Anterior cingulate cortex (tissue), 58 donors: ENCODE measurements at places on chromosomes 12 and 14.

DNA sequence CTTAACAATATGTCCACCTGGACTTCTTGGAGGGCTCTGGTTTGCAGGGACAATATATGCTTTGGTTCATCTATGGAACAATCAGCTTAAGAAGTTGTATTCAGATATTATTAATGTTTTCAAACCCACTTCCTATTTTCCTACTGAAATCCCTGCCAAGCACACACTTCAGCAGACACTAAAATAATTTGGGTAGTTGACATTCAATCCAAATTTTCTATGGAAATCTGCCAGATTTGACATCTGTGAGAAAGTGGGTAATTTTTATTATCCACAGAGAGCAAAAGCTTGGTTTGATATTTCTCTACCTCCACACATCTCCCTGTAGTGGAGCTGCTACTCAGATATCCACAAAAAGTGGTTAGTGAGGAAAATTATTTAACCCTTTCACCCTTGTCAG, 378.8 kb upstream of the SOX5 start:
- DNase-seq = no peak

DNA sequence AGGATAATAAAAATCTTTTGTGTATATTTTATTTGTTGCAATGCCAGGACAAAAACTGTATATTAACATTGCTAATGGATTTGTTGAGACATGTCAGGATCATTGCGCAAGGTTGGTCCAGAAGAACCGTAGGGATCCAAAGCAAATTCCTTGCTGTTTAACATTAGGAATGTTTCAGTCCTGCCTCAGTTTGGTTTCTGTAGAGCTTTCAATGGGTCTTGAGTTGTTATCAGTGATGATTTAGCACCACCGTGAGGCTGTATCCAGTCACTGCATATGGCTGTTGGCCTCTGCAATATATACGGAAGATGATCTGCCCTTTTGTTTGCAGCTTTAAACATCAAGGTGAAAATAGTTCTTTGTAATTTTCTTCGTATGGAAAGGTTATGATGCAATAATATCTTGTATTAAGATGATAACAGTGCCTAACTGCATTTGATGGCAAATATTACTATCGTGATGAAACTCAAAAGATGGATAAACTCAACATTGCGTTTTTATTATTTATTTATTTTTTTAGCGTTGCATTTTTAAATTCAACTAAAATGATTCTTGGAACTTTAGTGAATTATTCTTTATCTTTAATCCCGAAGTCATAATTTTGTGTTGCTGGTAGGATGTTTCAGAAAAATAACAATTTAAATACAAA, 231.2 kb downstream of the AKAP6 start:
- DNase-seq = peak; percentile 23

GRCh38 chr12:112950701-112951100, 12.4 kb downstream of the OAS3 start:
- DNase-seq = no peak

DNA sequence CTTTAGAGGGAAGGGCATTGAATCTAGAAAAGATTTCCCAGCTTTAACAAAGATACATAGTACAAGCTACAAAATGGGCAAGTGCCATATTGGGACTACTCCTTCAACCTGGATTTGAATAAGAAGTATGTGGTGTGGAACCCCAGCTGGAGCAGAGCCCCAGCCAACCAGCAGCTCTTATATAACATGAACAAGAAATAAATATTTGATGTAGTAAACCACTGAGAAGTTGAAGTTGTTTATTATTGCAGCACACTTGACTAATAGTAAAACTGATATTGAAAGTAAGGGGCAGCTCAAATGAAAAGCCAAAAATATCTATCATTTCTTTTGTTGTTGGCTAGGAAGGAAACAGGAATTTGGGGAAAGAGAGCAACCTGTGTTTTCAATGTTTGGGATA, 701.8 kb downstream of the TMTC2 start:
- DNase-seq = no peak

GRCh38 chr12:9064815-9065606, 50.7 kb downstream of the A2M start:
- DNase-seq = peak; percentile 58

DNA sequence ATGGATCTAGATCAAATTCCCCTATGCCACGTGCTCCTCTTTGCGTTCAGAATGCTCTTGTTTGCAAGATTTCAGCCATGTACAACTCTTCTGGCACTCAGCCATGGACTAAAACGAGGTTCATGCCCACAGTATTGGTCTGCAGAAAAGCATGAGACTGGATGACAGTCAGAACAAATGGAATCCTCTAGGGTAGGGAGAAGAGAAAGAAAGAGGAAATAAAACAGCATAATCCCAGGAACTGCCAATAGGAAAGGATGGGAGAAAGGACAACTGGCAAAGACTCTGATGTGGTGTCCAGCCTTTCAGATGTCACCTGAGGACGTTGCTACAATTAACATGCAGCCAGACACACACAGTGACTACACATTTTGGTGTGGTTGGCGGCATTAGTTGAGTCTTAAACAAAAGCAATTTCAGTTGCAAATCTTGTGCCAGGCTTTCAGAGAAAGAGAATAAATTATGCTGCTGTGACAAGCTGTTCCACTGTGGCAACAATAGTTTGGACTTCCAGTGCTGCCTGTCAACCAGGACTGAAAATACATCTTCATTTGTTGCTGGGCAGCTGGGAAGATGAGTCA, 338.0 kb downstream of the RGS6 start:
- DNase-seq = no peak

DNA sequence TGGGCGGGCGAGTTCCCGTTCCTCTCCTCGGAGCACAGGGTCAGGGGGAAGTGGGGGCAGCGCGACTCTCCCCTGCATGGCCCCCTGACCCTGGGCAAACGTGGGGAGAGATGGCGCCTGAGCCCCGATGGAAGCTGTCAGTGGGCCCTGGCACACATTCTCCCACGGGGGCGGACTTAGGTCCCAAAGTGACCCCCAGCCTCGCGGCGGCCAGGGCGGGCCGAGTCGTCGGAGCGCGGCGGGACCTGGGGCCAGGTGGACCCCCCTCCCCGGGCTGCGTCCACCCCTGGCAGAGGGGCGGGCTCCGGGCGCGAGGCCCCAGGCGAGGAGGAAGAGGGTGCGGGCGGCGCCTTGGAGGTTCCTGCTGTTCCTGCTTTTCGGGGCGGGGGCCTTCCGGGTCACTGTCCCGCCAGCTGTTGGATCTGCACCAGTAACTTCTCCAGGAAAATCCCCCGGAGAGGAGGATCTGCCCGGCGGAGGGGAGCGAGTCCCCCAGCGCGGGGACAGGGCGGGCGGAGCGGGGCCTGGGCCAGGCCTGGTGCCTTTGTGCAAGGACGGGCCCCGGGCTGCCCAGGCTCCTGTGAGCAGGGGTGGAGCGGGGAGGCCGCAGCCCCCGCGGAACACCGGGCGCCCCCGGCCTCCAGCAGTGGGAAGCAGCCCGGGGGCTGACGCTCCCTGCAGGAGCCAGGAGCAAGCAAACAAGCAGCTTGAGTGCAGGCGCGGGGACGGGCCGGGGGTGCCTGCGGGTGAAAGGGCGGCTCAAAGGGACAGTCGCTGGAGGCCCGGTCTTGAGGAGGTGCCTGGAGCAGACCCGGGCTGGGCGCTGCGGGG, 15.3 kb downstream of the TNFAIP2 start:
- no peak for DNase-seq

DNA sequence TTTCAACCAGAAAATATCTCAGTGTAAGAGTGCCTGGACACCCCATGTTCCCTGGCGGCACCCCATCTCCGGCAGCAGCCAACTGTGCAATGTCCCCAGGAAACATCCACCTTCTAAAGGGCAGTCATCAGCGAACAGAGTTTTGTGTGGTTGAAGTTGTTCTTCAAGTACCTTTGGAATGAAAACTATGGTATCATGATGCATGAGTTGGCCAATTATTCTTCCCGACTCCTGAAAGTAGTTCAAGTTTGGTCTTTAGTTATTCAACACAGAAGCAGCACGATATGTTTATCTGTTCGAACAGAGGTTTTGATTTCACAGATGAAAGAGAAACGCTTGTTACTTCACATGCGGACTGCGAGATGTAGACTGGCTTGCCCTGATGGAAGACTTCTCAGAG, 21.1 kb upstream of the TTC7B start:
- DNase-seq = no peak

DNA sequence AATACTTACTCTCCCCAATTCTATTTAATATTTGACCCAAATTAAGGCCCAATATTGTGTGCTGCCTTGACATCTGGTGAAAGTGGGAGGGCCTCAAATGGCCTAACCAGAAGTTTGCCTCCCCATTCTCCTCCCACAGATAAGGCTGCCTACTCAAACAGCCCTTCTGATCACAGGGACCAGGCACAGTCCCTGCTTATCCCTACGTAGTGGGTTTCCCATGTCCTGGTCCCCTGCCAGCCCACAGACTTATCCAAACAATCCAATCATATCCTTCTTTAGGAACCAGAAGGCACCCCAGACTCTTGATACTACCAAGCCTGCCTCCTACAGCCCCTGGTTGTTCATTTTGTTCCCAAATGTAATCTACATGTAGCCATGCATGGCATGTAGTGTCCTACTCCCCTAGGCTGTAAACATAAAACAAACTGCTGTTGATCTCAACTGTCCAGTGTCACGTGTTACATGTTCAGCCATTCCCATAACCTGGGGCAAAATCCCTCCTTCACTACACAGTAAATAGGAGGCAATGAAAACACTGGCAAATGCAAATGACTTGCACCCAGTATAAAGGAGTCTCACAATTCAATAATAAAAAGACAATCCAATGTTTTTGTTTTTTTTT, 49.3 kb downstream of the EEA1 start:
- no peak for DNase-seq

- DNase-seq = peak; percentile 35
These were observed 10.0 kb downstream of the TUBA1B start for GRCh38 chr12:49121047-49121696.

GRCh38 chr14:95761436-95761835, 47.5 kb upstream of the TCL1A start:
- DNase-seq = no peak

DNA sequence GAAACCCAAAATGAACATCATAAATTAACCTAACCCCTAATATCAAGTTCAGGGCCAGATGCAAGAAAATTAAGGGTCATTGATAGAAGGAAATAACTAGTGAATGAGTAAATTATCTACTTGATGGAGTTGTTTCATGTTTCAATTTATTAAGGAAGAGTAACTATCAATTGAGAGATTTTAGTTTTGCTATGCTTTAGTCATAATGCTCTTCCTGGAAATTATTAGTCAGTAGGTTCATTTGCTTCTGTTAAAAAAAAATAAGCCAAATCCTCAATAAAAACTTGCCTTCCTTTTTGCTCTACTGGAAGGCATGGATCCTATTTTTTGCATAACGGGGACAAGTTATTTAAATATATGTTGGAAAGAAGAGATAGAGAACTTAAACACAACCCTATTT, 59.0 kb upstream of the HIF1A start:
- no peak for DNase-seq

GRCh38 chr14:50831726-50832168, 785 bp upstream of the NIN start:
- DNase-seq = no peak

- no peak for DNase-seq
These were observed 2.9 kb upstream of the SBNO1 start for GRCh38 chr12:123367511-123367910.

GRCh38 chr12:52308806-52309425, 12.3 kb downstream of the KRT83 start:
- no peak for DNase-seq

- no peak for DNase-seq
These were observed 149.5 kb downstream of the ETV6 start for GRCh38 chr12:11798856-11799501.

DNA sequence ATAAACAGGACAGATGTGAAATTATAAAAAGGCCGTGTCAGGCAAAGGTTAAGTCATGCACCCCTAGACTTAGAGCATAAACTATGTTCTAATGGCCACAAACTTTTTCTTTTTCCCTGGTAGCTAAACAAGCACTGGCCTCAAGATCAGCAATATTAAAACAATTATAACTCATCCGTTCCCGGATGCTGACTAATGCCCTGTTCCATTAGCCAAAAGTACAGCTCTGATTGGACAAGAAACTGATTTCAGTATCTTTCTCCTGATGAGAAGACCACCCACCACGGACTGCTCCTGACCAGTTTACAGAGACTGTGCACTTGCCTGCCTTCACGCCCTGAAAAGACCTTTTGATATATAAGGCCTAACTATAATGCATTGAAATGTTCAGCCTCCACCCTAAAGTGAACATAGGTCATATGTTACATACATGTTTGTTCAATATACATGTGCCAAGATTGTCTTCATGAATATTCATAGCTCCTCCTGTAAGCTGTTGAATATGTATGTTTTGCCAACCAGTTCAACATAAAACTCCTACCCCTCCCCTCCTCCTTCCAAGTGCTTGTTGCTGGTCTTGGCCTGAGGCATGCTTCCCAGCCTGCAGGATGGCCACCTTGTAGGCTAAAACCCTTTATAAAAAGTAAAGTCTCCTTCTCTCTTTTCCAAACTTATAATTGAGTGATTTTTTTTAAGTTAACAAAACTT, 162.0 kb downstream of the IPO8 start:
- DNase-seq = no peak

- DNase-seq = no peak
These were observed 1.3 kb downstream of the KSR2 start for GRCh38 chr12:117967512-117967911.

- no peak for DNase-seq
These were observed 18.6 kb downstream of the PRORP start for GRCh38 chr14:35140718-35141581.

GRCh38 chr12:65656891-65657351, 167.4 kb upstream of the HMGA2 start:
- no peak for DNase-seq

- no peak for DNase-seq
These were observed 45.3 kb downstream of the DYRK2 start for GRCh38 chr12:67693894-67694293.

DNA sequence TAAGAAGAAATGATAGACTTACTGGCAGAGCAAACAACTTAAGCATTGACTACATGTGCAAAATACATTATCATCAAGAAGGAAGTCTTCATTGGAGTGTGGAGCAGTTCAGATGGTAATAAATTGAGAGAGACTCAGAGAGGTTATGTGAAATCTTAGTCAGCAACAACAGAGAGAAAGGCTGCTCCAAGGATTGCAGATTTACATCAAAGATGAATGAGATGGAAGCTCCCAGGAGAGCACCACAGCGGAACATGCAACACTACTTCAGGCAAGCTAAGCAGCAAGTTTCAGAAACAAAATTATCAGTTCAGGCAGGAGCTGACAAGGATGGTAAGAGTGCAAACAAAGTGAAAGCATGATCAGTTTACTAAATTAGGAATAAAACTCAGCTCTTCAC, 882.3 kb downstream of the LRFN5 start:
- DNase-seq = no peak

- DNase-seq = no peak
These were observed 36.7 kb upstream of the LGALS3 start for GRCh38 chr14:55092341-55092740.

DNA sequence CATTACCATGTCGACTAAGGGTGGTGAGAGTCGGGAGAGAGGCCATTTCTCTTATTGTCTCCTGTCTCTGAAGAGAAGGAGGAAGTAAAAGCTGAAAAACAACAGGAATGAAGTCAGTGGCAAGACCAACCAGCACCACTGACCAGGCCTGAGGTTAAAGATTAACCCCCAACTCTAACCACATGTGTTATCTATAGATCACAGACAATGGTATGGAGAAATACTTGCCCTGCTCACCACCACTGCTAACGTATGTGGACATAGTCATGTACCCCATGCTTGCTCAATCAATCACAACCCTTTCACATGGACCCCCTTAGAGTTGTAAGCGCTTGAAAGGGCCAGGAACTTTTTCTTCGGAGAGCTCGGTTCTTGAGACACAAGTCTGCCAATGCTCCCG, 690.9 kb upstream of the LMO3 start:
- DNase-seq = no peak
